Pulmonary artery endothelial cell (primary cell): ENCODE measurements at places on chromosomes 16 and 17. TPM values are rescaled to one million over a fixed set of nuclear protein-coding genes. Genes with fewer than 3 reads are reported as not detected.

GRCh38 chr16:27679899-27680298, 130.0 kb downstream of the KATNIP start:
- DNase-seq = no peak

DNA sequence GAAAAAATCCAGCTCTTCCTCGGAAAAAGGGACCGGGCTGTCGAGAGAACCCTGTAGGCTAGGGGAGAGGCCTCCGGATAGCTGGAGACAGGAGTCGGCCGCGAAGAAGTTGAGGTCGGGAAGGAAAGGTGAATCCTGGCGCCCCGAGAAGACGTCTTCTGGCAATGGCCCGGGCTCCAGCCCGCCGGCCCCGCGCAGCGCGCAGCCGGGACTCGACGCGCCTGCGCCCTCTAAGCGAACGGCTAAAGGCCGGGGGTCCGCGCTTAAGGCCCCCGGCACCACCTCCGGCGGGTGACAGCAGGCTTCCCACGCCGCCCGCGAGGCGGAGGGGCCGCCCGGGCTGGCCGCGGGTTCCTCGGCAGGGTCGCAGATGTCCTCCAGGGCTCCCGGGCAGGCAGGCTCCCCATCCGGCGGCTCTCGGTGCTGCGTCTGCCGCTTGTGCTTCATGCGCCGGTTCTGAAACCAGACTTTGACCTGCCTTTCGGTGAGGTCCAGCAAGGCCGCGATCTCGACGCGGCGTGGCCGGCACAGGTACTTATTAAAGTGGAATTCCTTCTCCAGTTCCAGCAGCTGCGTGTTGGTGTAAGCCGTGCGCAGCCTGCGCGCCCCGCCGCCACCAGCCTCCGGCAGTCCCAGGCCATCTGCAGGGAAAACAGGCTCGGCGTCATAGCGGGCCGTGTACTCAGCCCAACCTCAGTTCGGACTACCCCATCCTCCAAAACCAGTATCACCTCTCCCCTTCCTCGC, 1.6 kb downstream of the HOXB2 start:
- no peak for DNase-seq

- no peak for DNase-seq
These were observed 11.4 kb upstream of the ITPRIPL2 start for GRCh38 chr16:19102187-19102872.

The CLEC18C gene
- 0.04 TPM in 1 of 2 replicates, not detected in the other for total RNA-seq

The CCL8 gene
- not detected in 2 replicates for total RNA-seq
